Hematopoietic multipotent progenitor cell treated with erythropoietin and hydrocortisone succinate and interleukin-3 and kit ligand, for 8 days (in vitro differentiated cells): ENCODE measurements at places on chromosomes 5 and 9.

GRCh38 chr5:172714491-172715420, 56.2 kb downstream of the DUSP1 start:
- peak; percentile 75 for DNase-seq

DNA sequence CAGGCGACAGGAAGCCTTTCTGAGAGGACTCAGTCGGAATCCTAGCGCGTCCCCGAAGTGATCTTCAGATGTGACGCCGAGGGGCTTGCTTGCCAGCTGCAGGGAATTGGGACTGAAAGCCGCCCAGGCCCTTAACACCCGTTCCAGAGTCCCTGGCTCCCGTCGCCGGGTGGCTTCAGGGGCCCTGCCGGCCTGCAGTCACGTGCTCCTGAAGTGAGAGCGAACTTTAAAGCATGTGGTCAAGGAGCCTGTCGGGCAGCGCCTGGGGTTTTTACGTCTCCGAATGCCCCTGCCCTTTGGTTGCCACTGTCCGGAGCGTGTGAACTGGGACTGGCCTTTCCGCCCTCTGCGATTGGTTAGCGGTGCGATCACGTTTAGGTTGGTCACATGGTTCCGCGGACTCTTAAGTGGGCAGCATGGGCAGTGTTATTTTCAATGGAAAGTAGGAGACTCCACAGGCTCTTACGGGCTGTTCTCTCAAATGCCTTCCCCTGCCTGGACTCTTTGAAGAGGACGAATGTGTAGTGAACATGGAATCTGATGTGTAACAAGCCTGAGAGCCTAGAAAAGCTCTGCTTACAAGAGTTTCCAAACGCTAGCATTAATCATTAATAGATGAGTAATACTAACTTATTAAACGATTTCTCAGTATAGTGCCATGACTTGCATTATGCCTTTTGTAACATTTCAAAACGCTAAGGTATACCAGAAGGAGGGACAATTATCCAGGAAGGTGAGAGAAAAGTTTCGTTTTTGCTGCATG, 1.9 kb downstream of the VLDLR start:
- DNase-seq, result no peak

- DNase-seq, result no peak
Measured at GRCh38 chr5:158086856-158087255, 227.9 kb upstream of the CLINT1 start.

- DNase-seq, result no peak
Measured at GRCh38 chr9:28930766-28931165, 1357.5 kb upstream of the C9orf72 start.

- peak; percentile 66 for DNase-seq
Measured at GRCh38 chr5:87079219-87079618, 188.5 kb upstream of the RASA1 start.

DNA sequence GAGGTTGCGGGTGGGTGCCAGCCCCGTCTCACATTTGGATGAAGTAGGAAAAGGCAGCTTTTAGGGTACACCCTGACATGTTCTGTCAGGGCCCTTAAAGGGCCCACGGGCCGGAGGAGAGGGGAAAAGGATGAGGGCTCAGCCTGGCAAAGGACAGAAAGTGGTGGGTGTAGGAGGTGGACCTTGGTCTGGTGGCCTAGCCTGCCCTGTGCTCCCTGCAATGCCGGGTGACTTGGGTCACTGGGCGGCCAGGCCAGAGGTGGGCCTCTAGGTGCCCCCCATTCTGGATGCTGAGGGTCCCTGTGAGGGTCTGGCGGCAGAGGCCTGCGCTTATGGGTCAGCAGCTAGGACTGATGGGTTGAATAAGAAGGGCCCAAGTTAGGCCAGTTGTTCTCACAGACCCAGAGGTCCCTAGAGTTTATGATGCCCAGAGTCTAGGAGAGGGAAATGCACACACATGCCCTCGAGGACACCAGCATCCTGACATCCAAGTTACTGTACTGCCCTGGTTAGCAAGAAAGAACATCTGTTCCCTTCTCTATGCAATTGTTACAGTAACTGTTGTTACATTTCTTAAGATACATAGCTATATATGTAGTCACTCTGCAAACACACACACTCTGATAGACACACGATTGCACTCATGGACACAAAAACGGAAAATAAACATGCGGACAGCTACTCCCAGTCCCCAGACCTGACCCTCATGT, 12.5 kb downstream of the TRIM7 start:
- no peak for DNase-seq

- peak; percentile 51 for DNase-seq
Measured at GRCh38 chr5:132437604-132438266, 52.8 kb downstream of the IRF1 start.

DNA sequence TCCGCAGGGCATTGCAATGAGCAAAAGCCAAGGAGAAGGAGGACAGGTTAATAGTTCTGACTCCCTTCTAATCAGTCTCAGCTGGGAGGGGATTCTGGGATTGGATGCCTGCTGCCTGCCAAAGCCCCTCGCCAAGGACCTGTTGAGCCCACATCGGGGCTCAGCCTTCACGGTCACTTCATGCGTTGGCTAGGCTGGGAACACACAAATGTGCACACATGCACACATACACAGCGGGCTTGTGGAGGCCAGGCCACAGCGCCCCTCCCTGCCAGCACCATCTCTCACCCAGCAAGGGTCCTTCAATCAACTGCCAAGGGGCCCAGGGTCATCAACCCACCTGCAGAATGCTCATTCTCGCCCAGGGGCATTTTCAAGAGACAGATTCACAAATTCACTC, 113.9 kb downstream of the C5orf15 start:
- DNase-seq, result no peak
